ENCODE measurements at places on chromosomes 6 and 20.
A peak's percentile ranks its signal among the peaks of the same experiment; 100 is the strongest.

- no peak for DNase-seq
These were observed 8.7 kb downstream of the ZNF335 start for GRCh38 chr20:45963059-45964005.

- DNase-seq: no peak
These were observed 4.9 kb downstream of the ABCC10 start for GRCh38 chr6:43432009-43432945.

- no peak for DNase-seq
These were observed 123.7 kb upstream of the MLIP start for GRCh38 chr6:53987522-53987888.

GRCh38 chr20:35626386-35627001, 10.9 kb downstream of the SPAG4 start:
- DNase-seq: no peak

DNA sequence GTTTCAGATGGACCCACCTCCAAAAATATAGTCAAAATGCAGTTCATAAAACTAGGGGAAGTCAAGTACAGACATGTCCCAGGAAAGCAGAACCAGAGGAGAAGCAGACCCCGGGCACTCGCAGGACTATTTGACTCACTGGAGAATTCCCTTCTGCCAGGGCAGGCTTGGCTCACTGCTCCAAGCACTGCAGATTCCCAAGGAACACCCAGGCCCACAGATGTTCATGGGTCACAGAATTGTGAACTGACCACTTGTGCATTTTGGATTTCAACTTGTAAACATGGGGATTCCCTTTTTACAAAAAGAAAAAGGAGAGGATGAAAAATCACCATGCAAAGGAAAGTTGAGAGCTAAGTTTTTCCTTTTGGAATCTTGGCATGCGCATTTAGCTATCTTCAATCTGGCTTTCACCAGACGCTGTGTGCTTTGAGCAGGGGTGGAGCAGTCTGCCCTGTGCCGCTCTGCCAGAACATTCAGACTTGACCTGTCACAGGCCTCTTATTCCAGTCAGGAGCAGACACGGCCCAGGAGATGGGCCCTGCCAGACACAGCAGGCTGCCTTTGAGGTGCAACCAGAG, 237.5 kb upstream of the TAB2 start:
- no peak for DNase-seq

GRCh38 chr6:39962831-39963230, 28.6 kb upstream of the MOCS1 start:
- no peak for DNase-seq

DNA sequence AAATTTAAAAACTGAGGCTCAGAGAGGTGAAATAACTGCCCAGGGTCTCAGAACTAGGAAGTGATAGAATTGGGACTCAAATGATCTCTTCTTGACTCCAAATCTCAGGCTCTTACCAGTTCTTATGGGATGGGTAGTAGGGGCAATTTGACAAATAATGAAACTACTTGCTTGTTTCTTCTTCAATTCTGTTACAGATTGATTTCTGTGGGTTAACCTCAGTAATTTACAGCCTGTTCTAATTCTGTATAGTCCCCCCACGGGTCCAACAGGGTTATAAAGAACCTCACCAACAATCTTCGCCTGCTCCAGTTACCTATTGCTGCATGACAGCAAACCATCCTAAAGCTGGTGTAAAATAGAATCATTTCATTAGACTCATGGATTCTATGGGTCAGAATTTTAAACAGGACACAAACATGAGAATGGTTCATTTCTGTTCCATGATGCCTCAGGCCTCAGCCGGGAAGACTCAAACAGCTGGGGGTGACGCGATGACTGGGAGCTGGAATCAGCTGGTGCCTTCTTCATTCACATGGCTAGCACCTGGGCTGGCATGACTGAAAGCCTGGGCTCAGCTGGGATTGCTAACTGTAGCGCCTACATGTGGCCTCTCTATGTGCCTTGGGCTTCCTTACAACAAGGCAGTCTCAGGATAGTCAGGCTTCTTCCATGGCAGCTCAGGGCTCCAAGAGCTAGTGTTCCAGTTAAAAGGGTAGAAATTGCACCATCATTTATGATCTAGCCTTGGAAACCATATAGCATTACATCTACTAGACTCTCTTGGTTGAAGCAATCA, 6.6 kb upstream of the WFDC2 start:
- no peak for DNase-seq

DNA sequence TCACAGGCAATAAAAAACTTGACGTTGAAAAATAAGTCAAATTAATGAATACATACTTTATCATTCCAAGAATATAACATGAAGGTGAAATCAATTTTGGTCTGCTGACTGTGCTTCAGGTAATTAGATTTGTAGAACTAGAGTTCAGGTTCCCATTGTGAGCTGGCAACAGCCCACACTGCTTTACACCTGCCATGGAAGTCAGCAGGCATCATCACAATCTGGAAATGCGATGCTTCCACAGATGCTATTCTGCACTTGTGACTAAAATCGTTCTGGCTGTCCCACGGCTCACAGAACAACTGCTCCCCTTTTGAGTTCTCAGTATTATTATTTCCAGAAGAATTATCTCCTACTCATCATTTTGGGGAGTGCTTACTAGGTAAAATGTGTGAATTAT, 62.6 kb upstream of the THEMIS start:
- DNase-seq: no peak

DNA sequence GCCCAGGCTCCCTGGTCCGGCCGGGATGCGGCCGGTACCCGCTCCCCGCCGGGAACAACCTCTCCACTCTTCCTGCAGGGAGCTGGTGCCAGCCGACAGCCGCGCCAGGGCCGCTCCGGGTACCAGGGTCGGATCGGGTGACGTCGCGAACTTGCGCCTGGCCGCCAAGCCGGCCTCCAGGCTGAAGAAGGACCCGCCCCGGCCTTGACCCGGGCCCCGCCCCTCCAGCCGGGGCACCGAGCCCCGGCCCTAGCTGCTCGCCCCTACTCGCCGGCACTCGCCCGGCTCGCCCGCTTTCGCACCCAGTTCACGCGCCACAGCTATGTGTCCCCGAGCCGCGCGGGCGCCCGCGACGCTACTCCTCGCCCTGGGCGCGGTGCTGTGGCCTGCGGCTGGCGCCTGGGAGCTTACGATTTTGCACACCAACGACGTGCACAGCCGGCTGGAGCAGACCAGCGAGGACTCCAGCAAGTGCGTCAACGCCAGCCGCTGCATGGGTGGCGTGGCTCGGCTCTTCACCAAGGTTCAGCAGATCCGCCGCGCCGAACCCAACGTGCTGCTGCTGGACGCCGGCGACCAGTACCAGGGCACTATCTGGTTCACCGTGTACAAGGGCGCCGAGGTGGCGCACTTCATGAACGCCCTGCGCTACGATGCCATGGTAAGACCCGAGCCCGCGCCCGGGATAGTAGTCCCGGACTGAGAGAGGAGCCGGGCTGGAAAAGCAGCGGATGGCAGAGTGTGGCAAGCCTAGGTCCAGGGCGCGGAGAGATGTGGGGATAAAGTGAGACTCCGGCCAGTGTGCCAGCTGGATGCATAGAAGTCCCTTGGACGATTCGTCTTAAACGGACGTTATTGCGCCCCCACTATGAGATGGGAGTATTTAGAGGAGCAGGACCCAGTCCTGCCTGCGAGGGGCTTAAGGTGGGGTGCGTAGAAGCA, at the start of gene NT5E:
Gene NT5E, plus strand, starts transcription at position 266 of the 942 bp plus-strand sequence. Its CDS starts 57 bp downstream, at position 323.
- no peak for DNase-seq

GRCh38 chr20:19621072-19621471, 137.0 kb upstream of the RIN2 start:
- DNase-seq: no peak

DNA sequence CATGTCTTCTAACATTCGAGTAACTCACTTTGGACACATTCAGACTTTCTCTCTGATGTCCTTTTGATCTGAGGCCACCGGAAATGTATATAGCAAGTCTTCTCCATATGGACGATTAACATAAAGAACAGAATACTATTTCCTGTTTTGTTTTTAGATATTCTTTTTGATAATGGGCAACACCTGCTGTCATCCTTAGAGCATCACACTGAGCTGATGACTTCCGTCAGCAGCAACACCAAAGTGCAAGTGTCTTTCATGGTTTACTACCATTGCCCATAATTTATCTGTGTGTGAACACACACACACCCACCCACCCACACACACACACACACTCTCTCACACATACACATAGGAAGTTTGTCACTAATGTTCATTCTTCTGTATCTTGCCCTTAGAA, 112.7 kb upstream of the SIM1 start:
- DNase-seq: no peak

DNA sequence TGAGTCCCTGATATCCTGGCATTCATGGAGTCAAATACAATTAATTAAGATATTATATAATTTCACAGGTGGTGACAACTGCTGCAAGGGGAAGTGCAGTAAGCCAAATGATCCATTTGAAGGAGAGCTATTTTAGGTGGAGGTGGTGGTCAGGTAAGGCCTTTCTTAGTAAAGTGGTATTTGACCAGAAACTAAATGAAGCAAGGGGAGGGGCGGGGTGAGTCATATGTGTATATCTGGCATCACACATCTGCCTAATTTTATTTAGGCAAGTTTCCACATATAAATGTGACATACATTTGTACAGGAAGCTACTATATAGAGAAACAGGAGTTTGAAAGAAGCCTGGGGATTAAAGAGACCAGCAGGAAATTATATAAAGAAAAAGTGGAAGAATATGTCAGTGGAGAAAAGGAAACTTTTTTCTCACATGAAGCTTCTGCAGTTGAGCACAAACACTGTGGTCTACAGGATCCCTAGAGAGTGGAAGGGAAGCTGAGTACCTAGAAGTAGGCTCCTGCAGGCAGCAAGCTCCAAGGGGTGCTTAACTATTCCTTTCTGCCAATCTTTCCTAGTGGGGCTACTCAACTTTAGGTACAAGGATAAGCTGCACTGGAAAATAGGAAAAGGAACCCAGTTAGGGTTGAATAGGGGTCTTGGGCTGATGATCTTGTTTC, 99.6 kb downstream of the OGFRL1 start:
- DNase-seq: no peak

- no peak for DNase-seq
These were observed 28.8 kb upstream of the NHSL1 start for GRCh38 chr6:138528137-138528536.

GRCh38 chr6:35258858-35259193, 709 bp upstream of the ZNF76 start:
- DNase-seq: no peak

DNA sequence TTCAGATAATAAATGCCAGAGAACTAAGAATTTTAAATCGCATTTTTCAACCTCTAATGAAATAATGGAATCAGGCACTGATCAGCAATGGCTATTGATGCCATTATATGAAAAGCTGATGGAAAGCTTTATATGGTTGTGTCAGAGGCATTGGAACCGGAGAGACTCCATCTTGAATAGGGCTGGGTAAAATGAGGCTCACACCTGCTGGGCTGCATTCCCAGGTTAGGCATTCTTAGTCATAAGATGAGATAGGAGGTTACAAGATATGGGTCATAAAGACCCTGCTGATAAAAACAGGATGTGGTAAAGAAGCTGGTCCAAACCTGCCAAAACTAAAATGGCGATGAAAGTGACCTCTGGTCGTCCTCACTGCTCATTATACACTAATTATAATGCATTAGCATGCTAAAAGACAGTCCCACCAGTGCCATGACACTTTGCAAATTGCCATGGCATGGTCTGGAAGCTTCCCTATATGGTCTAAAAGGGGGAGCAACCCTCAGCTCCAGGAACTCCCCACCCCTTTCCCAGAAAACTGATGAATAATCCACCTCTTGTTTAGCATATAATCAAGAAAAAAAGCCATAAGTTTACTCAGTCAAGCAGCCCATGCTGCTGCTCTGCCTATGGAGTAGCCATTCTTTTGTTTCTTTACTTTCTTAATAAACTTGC, 40.2 kb upstream of the CD83 start:
- DNase-seq: no peak

GRCh38 chr6:144722925-144723324, 437.8 kb downstream of the UTRN start:
- no peak for DNase-seq

DNA sequence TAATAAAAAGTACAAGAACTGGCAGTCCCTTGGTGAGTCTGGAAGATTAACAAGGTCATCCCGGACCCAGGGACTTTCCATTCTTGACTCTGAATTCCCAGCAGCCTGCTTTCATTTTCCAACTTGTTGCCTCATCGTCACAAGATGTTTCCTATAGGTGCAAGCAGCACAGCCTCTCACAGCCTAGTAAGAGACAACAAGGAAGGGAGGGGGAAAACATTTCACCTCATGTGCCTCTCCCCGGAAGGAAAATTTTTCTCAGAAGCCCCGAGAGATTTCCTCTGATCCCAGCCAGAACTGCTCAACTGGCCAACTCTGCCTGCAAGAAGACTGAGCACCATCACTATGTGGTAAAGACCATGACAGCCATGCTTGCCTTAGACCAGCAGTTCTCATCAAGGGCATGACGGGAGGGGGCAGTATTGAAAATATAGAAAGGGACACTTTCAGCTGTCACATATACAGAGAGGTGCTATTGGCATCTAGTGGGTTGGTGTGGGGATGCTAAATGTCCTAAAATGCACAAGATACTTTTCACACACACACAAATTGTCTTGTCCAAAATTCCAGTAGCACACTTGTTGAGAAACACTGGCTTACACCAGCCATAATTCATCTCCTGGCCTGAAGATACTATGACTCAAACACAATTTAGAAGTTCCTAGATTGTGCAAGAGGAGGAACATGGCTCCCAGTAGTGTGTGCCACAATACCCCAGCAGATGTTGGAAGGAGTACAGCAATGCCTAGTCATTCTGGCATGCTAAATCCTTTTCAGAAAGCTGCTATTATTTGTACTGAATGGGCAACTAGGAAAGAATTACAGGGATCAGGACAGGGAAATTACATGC, 10.8 kb upstream of the WTAP start:
- no peak for DNase-seq

GRCh38 chr20:25992146-25992545, 295.5 kb upstream of the ZNF337 start:
- DNase-seq: no peak

DNA sequence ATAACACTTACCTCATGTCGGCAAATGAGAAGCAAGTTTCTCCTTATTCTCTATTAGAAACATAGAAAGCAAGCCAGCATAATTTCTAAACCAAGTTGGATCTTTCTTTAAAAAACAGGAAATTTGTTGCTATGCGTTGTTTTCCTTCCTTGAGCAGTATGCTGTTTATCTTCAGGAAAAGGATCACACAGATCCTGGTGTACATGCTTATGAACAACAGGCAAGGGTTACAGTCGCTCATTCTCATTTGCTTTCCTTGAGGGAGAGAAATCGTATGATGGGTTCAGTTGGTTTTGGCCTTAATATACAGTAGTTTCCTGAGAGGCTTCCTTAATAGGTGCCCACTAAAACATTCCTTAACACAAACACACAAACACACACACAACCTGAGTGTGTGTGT, 118.8 kb downstream of the FYN start:
- peak; percentile 83 for DNase-seq

DNA sequence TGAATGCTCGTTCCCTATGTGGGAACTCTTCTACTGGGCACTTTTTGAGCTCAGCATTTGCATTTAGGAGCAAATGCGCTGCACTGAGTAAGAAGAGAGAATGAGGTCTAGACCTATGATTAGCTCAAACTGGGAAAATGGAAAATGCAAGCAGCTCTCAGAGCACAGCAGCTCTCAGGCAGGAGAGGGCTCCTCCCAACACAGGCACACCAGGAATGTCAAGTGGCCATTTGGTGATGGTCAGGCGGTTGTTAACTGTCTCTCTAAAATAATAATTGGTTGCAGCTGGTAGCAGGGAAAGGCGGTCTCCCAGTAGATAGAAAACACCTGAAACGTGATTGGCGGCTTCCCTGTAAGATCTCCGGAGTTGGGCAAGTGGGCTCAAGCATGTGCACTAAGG, 162.0 kb upstream of the ECI2 start:
- no peak for DNase-seq

GRCh38 chr6:28002161-28002560, 45.1 kb downstream of the OR2B6 start:
- DNase-seq: no peak

GRCh38 chr6:103456652-103457051, 1403.1 kb downstream of the HACE1 start:
- DNase-seq: no peak
